ENCODE measurements at places on chromosomes 2 and 18.

DNA sequence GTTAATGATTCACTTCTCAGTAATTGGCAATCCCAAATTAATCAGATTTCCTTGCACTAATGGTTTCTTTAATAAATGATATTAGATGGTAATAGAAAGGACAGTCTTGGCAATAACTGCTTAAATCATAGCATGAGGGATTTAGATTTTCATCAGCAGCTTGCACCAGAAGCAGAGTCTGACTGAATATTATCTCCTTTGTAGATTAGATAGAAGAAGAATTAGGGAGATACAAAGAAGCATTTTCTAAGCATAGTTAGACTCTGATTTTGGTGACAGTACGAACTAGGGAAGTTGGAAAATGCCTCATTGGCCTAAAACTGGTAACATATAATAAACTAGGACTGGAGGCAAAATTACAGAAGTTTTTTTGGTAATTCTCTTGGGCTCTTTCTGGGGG lies 232.8 kb upstream of the EPAS1 start:
- no peak for DNase-seq

GRCh38 chr2:13413989-13414388 lies 697.3 kb downstream of the TRIB2 start:
- DNase-seq: no peak

DNA sequence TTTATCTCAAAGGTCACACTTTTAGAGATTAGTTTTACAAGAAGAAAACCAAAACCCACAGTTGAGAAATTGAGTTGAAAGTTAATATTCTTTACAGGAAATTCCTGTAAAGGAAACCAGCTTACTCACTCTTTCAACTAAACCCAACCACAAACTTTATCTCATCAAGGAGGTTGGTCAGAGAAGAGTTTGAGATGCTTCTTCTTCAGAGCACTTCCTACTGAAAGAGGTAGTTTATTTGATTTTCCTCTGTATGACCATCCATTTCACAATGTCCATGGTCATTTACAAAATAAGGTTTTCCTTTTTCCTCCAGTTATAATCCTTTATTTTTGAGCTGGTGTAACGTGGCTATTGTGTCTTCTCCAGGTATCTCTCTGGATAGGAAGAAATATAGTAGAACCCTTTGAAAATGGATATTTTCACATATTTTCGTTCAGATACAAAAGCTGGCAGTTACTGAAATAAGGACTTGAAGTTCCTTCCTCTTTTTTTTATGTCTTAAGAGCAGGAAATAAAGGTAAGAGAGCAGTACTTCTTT lies 4.5 kb upstream of the IL18RAP start:
- DNase-seq: peak; percentile 30

- peak; percentile 90 for DNase-seq
Observed at GRCh38 chr2:38178119-38178518, 102.2 kb upstream of the CYP1B1 start.

DNA sequence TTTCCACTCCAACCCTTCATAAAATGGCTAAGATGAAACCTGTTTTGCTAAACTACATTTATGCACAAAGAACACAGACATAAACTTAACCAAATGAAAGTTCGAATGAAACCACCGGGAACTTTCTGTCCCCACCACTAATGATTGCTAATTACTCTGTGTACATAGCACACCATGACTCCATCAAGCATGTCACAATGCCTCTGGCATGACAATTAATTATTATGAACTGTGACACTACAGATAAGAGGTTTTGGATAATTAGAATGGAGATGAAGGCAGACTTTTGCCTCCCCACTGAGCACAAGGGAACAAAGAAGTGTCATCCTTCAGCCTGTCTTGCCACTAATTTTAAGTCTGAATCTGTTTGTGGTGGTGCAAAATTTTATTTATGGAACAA lies 1.5 kb downstream of the DAPL1 start:
- no peak for DNase-seq

GRCh38 chr2:203817147-203817546 lies 50.4 kb upstream of the CTLA4 start:
- DNase-seq: no peak

GRCh38 chr2:216165711-216166110 lies 56.6 kb downstream of the XRCC5 start:
- DNase-seq: no peak

DNA sequence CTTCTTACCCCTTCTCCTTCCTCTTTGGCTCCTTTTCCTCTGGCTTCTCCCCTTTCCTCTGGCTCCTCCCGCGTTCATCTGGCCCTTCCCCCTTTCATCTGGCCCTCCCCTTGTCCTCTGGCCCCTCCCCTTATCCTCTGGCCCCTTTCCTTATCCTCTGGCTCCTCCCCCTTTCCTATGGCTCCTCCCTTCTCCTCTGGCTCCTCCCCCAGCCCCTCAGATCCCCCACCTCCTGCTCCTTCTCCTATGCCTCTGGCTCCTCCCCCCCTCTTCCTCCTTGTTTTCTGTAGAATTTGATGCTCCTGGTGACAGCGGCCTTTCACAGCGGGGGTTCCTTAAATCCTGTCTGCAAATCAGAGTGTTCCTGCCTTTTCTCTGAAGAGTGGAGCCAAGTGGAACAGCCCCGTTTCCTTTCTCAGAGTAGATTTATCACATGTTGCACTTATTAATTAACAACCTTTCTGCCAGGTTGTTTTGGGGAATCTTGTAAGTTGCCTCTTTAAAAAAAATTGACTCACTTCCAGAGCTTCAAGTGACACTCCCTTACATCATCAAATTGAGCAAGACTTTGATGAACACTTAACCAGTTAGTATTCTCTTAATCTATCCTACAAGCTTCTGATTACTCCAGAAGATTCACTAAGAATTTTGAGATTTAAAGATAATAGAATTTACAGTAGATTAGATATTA lies 27.9 kb downstream of the FABP1 start:
- DNase-seq: peak; percentile 42

- no peak for DNase-seq
Observed at GRCh38 chr18:46437061-46437460, 220.0 kb downstream of the LOXHD1 start.

- DNase-seq: no peak
Observed at GRCh38 chr2:189050165-189050712, 76.1 kb downstream of the COL3A1 start.

GRCh38 chr2:238379096-238379810 lies 47.5 kb upstream of the ASB1 start:
- DNase-seq: peak; percentile 46

DNA sequence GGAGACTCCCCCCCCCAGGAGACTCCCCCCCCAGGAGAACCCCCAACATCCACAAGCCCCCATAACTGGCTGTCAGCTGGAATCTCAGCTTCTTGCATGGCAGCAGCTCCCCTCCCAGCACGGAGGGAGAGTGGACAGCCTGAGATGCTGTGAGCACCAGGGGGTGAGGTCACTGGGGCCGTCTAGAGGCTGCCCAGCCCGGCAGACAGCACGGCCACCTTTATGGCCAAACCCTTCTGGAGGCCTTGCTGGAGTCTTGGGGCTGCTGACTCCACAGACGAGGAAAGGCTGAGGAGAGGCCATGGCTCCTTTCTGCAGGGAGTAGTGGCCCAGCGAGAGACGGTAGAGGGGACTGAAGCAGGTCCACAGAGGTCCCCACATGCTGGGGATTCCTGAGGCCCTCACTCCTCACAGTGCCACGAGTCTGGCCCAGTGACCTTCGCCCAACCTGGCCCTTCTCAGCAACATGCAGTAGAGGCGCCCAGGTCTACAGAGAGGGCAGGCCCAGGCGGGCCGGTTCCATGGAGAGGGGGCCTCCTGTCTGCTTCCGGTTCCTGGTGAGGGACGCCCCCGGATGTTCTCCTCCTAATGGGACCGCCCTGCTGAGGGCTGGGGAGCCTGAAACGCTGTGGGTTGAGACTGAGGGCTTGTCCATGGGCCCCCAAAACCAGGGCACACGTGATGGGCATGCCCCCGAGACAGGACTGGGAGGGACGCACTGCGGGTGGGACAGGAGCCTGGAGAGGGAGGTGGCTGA lies 122.6 kb upstream of the CTDP1 start:
- no peak for DNase-seq

DNA sequence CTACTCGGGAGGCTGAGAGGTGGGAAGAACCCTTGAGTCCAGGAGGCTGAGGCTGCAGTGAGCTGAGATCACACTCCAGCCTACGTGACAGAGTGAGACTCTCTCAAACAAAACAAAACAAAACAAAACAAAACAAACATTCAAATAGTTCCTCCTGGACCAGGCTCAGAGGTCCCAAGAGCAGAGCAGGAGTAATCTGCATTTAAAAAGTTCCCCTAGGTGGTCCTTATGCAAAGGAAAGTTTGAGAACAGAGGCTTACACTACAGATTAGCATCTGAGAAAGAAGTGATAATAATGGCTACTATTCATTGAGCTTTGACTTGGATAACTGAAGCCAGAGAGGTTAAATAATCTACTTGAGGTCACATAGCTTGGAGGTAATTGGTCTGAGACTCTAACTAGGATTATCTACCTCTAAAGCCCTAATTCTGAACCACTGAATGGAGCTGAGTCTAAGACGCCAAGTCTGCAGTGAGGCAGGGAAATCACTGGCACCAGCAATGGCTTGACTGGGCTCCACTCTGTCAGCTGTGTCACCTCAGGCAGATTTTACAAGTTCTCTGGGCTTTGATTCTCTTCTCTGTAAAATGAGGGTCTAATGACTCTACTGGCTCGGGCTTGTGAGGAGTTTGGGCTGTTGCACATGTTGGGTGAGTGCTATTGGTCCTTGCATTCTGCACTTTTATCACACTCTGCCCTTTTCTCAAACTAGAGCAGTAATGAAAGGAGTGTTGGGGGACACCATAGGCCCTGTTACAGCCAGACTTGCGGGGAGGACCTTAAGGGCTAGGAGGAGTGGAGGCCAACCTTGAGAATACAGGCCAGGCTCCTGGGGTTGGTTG lies 29.2 kb upstream of the DLX2 start:
- no peak for DNase-seq

- no peak for DNase-seq
Observed at GRCh38 chr2:727071-727470, 49.9 kb upstream of the TMEM18 start.

DNA sequence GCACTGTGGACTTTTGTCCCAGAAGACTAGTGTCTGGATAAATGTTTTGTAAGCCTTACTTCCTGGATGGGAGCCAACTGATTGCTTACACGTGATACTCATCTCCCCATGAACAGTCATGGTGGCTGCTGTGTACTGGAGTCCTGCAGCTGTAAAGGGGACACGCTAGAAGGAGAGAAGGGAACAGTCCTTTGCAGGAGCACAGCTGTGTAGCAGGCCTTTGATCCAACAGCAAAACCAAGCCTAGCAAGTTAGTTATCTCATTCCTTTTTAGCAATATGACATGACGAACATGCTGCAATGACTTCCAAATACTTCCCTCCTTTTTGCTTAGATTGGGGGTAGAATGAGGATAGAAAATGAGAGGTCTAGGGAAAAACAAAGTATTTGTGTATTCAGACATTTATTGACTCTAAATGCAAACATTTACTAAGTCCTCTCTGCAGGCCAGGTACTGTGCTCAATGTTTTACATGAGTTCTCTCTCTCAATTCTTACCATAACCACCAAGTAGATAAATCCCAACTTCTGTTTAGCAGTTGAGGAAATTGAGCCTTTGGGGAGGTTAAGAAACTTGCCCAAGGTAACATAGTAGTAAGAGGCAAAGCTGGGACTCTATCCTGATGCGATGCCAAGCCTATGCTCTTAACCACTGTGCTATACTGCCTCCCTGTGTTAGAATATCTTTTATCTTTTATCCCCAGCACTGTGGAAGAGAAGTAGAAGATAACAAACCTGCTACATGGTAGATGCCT lies 55.4 kb upstream of the CD28 start:
- peak; percentile 66 for DNase-seq

GRCh38 chr18:2547477-2548087 lies 23.7 kb downstream of the METTL4 start:
- DNase-seq: peak; percentile 55

DNA sequence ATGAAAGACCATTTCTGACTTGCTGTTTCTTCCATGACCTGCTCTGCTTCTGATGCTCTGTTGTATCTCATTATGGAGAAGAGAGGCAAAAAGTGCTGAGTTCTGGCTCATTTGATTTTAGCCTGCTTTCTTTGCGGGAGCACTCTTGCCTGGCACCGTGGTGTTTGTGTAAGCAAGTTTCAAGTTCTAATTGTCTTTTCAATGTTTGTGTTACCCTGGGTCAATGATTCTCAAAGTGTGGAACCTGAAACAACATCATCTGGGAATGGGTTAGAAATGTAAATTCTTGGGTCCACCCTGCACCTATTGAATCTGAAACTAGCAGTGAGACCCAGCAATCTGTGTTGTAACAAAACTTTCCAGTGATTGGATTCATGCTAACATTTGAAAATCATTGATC lies 85.5 kb upstream of the STON1 start:
- DNase-seq: no peak

DNA sequence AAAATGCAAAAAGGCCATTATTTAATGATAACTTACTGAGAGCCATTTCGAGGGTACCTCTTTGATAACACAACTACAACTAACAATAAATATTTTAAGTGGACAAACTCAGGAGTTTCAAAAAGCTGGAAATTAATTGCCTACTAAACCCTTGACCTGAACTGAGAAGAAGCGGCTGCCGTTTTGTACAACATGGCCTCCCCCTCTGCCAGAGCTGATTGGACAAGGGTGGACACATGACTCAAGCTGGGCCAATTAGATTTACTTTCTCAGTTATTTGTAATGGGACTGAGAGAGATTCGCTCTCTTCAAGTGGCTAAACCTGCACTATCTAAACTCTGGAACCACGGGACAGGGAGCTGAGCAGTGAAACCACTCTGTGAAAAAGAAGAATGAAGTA lies 135.9 kb upstream of the SERPINE2 start:
- DNase-seq: no peak

- no peak for DNase-seq
Observed at GRCh38 chr2:196482119-196483065, 157.1 kb upstream of the CCDC150 start.

DNA sequence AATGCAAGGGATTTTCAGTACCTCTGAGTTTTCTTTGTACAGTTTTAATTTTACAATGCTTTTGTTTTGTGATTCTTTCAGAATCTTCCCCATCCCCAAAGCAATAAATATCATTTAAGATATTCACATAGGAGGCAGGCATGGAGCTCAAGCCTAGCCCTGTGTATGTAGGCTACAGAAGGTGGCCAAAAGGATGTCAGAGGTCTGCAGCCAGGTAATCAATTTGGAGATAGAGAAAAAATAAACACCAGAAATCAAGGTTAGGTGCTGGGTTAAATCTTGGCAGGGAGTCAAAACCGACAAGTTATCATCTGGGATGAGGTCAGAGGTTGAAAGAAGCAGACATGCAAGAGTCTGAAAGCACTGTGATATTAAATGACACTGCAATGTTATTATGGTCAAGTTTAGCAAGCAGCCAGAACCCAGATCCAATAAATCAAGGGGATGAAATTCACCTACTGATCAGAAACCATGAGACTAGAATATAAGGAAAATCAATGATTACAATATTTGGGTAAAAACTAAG lies 45.1 kb upstream of the LRP1B start:
- DNase-seq: no peak

DNA sequence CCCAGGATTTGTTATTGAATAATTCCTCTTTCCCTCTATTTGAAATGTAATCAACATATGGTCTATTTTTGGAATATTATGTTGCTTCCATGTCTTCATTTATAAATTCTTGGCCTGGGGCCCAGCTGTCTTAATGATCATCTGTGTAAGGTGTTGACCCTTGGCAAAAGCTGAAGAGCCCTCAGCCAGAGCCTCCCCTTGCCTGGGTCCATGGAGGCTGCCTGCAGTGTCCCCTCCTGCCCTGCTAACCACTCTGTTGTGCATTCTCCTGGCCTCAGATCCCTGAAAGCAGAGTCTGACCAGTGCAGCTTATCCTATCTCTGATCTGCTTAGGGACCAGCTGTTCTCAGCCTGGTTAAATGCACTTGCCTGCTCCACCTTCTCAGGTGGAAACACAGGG lies 226.1 kb upstream of the APCDD1 start:
- no peak for DNase-seq
